ENCODE measurements at places on chromosomes 7 and 10.

DNA sequence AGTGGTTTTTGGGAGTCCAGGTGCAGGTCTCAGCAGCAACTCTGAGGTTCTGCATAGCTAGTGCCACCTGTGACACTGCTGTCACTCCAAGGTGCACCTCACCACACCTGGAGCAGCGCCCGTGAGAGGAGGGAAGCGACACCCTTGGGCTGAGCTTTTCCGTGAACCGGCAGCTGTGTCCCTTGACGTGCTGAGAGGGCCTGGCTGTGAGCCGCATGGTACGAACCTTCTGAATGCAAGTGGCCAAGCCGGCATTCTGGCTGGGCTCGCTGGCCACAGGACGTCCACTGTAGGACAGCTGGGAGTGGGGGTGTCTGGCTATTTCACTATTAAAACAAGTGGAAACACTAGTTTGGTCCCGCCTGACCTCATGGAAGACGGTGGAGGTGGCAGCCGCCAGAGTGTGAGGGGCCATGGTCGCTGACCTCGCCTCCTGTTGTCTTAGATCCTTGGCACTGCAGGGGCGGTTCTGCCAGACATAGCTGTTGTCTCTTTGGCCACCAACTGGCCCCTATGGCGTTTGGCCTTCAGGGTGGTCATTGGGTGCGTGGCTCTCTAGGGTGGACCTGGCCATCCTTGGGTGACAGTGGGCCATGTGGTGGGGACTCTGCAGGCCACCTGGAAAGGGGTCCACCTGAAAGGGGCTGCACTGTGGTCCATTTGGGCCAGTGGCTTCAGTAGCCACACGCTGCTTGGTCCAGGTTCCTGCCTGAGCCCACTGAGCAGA lies 12.9 kb downstream of the INPP5A start:
- DNase-seq = no peak

GRCh38 chr10:103493362-103493915 lies at the start of gene NEURL1:
TSS of gene NEURL1 (plus strand) at chr10:103493705. CDS start at chr10:103494388, 683 bp downstream.
- DNase-seq = no peak

- no peak for DNase-seq
Observed at GRCh38 chr10:104065748-104066147, 19.9 kb downstream of the COL17A1 start.

GRCh38 chr7:30845426-30846135 lies 66.1 kb upstream of the AQP1 start:
- DNase-seq = no peak

GRCh38 chr10:32982911-32983909 lies 25.2 kb upstream of the ITGB1 start:
- no peak for DNase-seq

DNA sequence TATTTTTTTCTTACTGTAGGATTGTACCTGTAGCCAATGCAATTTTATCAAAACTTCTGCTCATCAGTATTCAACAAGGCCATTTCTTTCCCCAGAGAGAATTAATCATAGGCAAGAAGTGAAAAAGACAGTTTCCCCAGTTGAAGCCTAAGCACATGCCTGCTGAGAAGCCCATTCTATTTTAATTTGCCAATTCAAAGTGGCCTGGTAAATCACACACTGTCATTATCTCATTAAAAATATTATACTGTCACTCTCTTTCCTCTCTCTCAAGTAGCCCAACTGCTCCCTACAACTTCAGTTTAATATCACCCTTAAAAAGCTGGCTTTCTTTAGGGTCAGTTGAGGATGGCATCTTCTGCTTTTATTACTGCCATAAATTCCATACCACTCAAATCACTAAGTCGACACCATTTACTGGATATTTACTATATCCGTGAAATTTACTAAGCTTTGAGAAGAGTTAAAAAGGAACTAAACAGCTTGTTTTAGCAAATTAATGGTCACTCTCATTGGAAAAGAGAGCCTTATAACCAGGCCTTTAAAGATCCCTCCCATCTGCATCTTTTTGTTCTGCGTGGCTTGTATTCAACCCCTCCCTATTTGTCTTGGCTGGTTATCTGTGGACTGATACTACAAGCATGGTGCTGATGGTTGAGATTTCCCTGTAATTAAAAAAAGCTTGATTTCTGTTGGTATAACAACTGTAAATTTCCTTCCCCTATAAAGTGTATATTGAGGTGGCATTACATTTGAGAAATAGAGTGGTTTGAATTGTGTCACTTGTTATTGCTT lies 30.6 kb downstream of the COL28A1 start:
- DNase-seq = no peak

GRCh38 chr7:145729691-145730090 lies 386.9 kb upstream of the CNTNAP2 start:
- DNase-seq = no peak

GRCh38 chr10:99569253-99569939 lies 36.7 kb downstream of the NKX2-3 start:
- no peak for DNase-seq

GRCh38 chr7:124566583-124566982 lies 199.0 kb downstream of the GPR37 start:
- DNase-seq = no peak

DNA sequence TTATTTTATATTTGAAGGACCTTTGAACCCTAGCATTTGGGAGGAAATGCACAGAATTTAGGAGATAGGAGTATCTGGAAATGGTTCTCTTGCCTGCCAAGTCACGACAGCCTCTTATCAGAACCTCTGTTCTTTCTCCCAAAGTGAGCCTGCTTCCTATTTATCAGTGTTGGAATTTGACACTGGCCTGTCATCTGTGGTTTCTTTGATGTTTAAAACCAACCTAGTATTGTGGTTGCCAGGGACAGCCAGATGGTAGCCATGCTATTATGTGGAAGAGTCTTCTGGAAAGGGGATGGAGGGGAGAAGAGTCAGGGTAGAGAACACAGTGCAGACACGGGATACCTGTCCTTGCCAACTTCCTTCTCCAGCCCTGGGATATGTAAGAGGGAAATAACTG lies 21.1 kb downstream of the ZNF282 start:
- no peak for DNase-seq

DNA sequence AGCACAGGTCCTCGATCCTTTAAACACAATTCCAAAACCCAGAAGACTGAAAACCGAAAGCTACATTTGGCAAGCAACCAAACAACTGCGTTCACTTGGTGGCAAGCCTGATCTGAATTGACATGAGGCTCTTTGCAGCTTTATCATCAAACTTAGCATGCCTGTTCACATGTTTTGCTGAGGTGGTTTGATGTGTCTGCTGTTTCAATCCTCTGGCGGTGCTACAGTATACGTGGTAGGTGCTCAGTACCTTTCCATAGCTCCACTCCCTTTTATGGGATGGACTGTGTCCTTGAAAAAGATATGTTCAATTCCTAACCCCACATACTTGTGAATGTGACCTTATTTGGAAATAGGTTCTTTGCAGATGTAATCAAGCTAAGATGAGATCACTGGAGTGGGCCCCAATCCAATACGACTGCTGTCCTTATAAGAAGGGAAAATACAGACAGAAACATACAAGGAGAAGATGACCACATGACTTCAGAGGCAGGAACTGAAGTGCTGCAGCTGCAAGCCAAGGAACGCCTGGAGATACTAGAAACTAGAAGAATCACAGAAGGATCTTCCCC lies 33.4 kb downstream of the CCDC6 start:
- no peak for DNase-seq

- peak; percentile 28 for DNase-seq
Observed at GRCh38 chr7:11835260-11835659, 3.3 kb upstream of the THSD7A start.

DNA sequence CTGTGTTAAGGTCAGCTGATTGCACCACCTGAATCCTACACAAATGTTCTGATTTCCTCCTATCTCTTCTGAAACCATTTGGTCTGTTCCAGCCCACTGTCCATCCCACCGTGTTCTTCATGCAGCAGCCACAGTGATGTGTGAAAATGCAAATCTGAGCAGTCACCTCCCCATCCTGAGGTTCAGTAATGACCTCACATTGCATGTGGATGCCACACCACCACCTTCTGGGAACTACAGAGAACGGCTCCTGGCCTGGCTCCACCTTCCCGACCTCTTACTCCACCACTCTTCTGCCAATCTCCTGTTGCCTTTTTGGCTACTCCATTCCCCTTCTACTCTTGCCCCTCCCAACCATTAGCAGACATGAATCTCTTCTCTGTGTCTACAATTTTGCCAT lies 244.4 kb downstream of the TNS3 start:
- DNase-seq = no peak

- peak; percentile 43 for DNase-seq
Observed at GRCh38 chr10:77756319-77757232, 119.0 kb upstream of the KCNMA1 start.

DNA sequence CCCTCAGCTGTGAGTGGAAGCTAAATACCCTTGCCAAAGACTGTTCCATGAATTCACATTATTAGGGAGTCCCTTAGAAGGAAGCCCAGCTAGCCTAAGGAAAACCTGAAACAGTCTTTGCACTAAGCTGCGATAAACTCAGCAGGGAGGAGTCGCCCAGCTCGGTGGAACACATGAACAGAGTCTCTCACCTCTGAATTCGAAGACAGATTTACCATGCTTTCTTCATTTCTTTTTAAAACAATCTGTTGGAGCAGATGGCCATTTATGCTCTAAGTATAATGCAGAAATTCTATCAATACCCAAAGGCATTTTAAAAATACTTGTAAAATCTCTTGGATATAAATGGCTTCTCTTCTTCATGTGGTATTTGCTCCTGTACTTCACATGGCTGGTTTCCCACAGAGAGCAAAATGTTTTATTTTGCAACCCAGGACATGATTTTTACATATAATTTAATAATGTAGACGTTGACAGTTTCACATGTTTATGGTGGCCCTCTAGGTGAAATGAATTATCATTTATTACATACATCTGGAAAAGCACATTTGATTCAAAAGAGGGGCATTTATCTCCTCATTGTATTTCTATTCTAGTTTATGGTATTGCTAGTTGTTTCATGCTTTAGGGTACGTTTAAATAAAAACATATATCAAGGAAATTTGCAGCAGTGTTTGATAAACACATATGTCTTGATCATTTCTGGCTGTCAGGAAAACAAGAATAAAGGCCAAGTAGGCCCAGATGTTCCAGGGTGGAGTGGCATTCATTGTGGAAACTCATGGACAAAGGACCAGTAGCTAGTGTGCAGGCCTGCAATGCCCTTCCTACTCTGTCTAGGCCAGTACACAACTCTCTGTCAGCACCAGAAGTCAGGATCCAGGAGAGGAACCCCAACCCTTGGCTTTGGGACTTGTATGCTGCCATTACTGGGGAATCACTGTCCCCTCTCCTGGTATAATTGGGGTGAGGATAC lies 52.2 kb downstream of the LRGUK start:
- DNase-seq = no peak

DNA sequence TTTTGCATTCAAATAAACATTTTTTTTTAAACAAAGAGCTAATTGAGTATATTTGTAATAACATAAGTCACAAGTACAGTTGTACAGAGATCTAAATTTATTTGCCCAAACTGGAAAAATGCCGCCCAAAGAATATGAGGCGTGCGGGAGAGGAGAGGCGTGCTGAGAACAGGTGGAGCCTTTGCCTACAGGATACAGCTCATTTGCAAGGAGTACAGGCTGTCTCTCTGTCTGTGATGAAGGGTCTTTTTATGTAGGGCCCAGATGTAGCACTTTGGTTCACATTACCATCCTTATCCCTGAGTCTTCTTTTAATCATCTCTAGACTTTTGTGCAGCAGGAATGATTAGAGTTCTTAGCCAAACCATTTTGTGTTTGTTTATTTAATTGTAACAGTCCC lies 58.2 kb downstream of the POU6F2 start:
- no peak for DNase-seq

GRCh38 chr7:26008428-26008827 lies 143.6 kb upstream of the NFE2L3 start:
- DNase-seq = no peak

DNA sequence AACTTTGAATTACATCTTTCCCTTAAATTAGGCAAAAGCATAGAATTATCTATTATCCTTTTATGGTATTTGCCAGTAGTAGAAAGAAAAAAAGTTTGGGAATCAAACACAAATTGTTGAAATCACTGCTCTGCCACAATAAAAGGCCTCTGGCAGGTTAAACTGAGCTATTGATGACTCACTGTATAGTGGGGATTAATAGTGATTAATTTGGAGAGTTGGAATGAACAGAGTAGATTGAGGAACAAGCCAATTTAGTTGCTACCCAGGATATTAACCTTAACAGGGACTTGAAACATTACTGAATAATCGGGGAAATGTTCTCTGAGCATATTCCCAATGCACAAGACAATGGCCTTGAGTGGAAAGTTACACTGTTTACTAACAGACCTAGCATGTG lies 33.1 kb downstream of the MASTL start:
- no peak for DNase-seq

- no peak for DNase-seq
Observed at GRCh38 chr10:75250934-75251333, 15.2 kb upstream of the COMTD1 start.

DNA sequence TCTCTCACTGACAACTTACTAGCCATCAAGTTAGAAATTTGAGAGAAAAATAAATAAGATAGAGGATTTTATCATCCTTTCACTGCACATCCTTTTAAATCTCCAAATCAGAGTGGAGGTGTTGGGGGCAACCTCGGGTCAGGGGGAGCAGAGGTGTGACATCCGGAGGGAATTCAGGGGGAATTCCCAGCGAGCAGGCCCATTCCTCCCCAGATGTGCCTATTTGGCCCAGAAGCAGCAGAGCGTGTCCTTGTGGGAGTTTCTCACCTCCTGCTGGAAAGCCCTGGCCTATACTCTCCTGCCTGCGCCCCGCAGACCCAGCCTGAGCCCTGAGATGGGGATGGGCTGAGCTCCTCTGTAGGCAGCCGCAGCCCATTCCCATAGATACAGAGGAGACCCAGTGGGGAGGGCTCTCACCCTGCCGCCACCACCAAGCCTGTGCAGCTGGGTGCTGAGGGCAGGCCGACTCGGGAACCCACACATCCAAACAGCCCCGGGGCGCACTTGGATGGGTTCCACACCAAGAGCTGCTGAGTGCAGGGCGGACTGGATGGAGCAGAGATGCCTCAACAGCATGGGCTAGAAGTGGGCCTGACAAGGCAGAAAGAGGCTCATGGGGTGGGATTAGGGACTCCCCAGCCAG lies 124.5 kb downstream of the CXCL12 start:
- DNase-seq = no peak

- no peak for DNase-seq
Observed at GRCh38 chr7:141563956-141564623, 12.9 kb downstream of the AGK start.

DNA sequence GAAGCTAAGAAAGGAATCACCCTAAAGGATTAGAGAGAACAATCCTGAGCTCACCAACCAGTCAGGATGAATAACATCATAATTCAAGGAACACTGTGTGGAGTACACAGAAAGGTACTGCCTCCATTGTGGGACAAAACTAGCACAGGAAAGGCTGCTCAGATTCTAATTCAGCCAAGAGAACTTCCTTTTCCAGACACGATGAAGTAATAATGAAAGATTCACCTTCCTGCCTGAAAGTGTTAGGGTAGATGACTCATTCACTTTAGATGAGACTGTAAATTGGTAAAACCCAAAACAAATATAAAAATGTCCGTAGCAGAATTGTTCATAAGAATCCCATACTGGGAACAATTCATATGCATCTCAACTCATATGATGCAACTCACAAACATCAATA lies 167.2 kb downstream of the CDC14C start:
- DNase-seq = no peak
